ENCODE measurements at places on chromosomes 1 and 21.

DNA sequence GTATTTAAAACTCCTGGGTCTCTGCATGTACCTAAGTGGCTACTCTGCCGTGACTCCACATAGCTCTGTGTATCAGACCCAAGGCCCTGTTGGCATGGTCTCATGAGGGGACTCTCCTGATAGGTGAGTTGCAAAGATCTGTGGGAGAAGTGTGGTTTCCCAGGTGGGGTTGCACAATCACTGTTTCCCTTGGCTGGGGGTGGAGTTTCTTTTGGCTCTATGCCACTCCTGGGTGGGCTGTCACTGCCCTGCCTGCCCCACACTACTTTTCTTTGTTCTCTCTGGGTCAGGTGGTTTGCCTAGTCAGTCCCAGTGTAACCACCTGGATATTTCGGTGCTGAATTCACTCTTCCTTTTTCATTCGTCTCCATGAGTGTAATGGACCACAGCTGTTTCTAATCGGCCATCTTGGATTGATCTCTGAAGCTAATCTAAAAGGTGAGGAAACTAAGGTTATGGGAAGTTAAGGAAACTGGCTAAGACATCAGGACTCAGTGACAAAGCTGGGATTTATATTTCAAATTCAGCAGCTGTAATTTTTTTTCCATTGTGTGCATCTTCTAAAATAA, 97.1 kb upstream of the CACYBP start:
- DNase-seq = no peak

DNA sequence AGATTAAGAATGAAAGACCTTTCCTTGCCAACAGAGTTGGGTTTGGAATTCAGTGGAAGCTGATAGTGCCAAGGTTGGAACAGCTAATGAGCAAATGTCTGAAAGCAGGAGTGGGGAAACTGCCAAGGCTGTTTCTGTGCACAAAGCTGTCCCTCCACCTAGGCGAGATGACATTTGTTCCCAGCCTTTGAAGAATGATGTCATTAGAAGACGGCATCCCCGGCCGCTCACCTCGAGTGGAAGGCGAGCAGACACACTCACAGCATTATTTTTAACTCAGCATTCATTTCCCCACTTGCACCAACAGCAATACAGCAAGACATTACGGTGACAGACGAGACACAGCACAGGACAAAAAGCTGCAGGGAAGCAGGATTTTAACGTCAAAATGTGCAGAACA, 463.9 kb downstream of the PCP4 start:
- no peak for DNase-seq

DNA sequence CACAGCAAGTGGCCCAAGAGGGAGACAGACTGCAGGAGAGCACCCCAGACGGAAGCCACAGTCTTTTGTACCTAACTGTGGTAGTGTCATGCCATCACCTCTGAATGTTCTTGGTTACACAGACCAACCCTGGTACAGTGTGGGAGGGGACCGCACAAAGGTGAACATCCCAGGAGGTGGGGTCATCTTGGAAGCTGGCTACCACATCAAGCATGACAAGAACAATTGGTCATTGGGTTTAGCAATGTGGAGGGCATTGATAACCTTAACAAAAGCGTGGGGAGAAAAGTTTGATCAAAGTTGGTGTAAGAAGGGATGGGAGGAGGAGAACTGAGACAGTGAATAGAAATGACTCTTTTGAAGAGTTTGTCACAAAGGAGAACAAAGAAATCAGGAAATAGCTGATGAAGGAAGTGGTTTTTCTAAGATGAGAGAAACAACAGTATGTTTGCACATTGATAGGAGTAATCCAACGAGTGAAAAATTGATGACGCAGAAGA, 87.1 kb upstream of the CACNA1E start:
- no peak for DNase-seq

GRCh38 chr1:59666106-59666505, 148.6 kb upstream of the HOOK1 start:
- DNase-seq = no peak

- no peak for DNase-seq
Measured at GRCh38 chr1:162185314-162186025, 116.0 kb downstream of the NOS1AP start.

GRCh38 chr1:176522310-176522845, 59.4 kb downstream of the PAPPA2 start:
- DNase-seq = no peak
